T-helper 9 cell (primary cell): ENCODE measurements at places on chromosomes 12 and 14.
A peak's percentile ranks its signal among the peaks of the same experiment; 100 is the strongest.

DNA sequence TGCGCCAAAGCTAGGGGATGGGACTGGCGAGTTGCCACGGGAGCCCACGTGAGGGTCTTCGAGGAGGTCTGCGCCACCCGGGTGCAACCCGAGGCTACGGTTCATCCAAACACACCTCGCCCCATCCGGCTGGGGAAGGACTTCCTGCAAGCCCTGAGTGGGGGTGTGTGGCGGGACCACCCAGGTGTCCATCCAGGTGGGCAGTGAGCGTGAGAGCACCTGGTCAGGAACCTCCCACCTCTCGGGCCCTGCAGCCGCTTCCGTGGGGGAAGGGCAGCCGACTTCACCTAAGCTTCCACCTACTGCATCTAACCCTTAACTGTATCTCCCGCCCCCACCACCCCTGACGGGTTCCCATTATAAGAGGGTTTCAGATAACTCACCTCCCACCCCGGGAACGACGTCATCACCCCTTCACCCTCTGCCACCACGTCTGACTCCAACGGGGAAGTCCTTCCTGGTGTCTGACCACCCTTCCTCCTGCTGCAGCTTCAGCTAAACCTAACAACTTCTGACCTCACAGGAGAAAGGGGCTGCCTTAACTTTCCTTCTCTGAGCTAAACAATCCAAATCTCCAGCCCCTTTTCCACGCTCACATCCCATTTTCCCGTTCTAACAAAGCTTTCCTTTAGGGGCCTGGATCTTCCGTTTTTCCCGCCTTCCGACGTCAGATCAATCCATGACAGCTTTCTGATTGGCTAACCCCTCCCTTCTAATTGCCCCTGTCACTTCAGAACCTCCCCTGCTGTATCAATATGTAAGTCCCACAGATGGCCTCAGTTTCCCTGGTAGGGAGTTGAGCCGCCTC, 27.4 kb upstream of the SMUG1 start:
- peak; percentile 26 for DNase-seq

- DNase-seq = no peak
Measured at GRCh38 chr12:65875640-65876071, 51.4 kb downstream of the HMGA2 start.

DNA sequence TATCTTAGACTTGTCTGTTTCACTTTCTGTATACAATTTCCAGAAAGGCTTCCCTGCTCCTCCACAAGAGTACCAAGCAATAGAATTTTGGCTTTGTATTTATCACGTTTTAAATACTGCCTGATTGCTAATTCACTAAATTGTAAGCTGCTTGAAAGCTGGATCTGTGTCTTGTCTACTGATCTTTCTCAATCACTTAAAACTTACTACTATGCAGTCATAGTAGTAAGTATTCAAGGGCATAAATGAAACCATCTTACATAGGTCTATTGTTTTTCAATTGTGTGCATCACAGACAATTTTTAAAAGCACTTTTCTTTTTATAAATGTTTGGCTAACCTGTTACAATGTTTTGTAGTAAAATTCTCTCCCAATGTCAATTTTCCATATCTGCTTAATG, 1.2 kb upstream of the GLIPR1L2 start:
- DNase-seq = no peak

DNA sequence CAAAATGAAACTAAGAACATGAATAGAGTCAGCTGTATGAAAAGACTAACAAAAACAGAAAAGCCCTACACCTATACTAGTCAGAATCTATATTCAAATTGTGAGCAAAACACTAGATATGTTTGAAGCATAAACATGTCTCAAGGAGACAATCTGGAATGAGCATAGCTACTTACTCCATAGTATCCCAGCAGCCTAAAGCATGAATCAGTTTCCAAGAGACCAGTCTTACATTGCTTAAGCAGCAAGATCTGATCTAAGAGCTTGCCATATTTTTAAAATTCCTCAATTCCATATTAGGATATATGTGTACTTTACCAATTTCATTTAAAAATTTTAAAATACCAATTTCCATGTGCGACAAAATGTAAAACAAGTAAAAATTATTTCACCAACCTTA, 7.7 kb downstream of the CAPS2 start:
- no peak for DNase-seq

GRCh38 chr12:30730011-30730410, 24.7 kb downstream of the CAPRIN2 start:
- DNase-seq = no peak

DNA sequence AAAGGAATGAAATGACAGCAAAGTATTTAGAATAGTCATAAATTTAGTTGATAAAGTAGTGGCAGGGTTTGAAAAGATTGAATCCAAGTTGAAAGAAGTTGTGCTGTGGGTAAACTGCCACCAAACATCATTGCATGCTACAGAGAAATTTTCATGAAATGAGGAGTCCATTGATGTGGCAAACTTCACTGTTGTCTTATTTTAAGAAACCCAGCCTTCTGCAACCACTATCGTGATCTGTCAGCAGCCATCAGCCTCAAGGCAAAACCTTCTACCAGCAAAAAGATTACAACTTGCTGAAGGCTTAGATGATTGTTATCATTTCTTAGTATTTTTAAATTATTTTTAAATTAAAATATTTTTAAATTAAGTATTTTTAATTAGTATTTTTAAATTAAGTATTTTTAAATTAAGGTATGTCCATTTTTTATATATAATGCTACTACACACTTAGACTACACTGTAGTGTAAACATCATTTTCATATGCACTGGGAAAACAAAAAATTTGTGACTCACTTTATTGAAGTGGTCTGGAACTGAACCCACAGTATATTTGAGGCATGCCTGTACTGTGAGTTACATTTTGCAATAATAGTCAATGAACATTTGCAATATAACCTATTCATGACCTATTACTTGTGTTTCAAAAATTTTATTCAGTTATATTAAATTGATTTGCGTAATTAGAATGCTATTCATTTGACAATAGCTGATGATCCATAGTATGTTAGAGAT, 67.2 kb upstream of the SYT1 start:
- no peak for DNase-seq

DNA sequence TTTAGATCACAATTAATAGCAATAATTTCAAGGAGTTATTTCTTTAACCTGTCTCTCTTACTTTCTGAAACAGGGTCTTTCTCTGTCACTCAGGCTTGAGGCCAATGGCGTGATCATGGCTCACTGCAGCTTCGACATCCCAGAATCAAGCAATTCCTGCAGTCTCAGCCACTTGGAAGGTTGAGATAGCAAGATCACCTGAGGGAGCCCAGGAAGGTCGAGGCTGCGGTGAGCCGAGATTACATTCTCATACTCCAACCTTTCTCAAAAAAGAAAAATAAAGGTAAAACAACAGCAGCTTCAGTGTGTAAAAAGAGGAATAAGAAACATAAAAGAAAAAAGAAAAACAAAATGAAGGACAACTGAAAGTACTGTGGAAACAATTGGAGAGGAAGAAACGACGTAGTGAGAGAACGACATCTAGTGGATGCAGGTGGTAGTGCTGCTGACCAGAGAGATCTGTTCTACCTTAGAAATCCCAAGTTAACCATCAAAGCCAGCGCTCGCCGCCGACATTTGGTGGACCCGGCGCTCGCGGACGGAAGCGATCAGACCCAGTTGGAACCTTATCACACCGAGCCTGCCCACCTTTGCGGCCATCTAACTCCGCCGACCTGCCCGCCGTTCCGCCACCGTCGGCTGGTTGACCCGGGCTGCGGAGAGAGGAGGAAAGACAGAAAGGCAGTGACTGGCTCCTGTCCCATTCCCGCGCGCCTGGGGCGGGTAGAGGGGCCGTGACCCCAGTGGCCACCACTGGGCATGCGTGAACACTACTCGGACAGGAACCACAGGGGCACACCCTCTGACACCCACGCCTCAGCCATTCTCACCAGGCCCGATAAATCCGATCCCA, 196.1 kb downstream of the ALG10 start:
- DNase-seq = peak; percentile 53

DNA sequence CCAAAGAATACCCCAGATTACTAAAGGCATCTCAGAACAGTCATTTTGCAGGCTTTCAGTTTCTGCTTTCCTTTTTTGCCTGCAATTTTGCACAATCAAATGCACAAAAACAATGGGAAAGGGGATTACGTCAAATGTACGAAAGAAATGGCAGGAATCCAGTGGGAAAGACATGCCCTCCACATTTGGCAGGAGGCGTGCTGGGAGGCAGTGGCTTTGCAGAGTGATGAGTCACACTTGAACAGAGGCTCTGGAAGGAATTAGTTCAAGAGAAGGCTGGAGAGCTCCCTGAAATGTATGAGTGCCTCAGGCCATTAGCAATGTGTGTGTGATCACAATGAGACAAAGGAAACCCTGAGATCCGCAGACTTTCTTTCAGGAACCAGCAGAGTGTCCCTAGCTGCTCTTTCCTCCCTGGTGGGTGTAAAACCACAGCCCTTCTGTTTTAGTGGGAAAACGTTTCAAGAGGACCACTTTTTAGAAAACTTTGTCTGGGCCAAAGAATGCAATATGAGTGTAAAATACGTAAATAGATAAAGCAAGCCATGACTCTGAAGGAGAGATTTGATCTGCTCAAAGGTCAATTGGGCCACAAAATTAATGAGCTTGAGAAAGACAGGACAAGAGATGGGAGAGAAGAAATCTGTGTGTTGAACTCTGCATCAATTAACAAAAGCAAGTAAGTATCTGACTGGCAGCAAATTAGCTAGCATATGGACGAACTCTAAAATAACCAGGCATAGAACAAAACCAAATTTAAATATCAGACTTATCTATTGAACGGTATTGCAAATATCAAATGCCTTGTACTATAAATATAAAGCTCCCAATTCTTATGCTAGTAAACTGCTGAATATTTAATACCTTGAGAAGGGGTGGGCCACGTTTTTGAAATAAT, 155.4 kb upstream of the PDE3A start:
- no peak for DNase-seq

DNA sequence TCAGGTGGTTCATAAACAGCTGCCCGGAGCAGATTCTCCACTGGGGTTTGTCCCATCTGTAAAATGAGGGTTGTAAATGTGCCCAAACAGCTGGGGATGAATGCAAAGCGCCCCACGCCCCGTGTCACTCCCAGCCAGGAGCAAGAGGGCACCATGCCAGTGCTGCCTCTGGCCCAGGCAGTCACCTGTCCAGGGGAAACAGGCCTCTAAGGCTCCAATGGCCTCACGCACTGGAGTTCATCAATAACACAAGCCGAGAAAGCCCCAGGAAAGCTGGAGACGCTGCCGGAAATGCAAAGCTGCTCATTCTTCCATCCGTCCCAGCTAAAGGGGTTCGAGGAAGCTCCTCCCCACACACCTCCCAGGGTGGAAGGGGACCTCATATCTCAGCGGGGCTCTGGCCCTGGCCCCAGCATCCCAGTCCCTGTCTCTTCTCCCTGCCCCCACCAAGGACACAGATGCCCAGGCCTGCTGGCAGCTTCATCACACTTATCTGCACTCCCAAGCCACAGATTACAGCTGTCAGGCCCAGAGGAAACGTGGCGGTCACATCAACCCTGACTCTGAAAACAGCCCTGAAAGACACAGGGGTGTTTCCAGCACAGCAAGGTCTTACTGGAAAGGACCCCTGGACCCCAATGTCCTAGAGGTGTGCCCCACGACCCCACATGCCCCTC, 21.5 kb downstream of the SCARB1 start:
- DNase-seq = no peak

- no peak for DNase-seq
Measured at GRCh38 chr14:57732463-57733285, 133.2 kb downstream of the SLC35F4 start.

GRCh38 chr14:33393895-33394368, 455.3 kb downstream of the NPAS3 start:
- DNase-seq = no peak

- DNase-seq = no peak
Measured at GRCh38 chr14:50932592-50933495, 11.4 kb downstream of the PYGL start.

- no peak for DNase-seq
Measured at GRCh38 chr12:81718616-81719015, 40.5 kb downstream of the PPFIA2 start.

- no peak for DNase-seq
Measured at GRCh38 chr14:100823413-100824080, 2.4 kb upstream of the MEG3 start.

GRCh38 chr14:26598672-26599131, 869 bp upstream of the NOVA1 start:
- DNase-seq = no peak

DNA sequence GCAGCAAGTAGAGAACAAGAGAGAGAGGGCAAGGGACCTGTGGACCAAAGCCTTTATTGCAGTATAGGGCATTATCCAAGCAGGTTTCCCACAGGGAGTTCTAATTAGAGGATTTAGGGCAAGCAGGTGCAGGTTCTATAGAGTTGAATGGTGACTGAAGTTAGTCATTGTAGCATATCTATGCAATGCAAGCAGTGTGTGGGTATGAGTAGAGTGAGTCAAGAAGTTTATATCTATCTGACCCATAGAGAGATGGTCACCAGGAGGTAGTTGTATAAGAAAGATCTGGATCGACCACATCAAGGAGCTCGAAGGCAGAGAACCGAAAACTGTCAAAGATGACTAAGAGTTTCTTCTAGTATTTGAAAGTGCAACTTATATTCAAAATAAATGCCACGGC, 167.3 kb downstream of the PLCZ1 start:
- no peak for DNase-seq

DNA sequence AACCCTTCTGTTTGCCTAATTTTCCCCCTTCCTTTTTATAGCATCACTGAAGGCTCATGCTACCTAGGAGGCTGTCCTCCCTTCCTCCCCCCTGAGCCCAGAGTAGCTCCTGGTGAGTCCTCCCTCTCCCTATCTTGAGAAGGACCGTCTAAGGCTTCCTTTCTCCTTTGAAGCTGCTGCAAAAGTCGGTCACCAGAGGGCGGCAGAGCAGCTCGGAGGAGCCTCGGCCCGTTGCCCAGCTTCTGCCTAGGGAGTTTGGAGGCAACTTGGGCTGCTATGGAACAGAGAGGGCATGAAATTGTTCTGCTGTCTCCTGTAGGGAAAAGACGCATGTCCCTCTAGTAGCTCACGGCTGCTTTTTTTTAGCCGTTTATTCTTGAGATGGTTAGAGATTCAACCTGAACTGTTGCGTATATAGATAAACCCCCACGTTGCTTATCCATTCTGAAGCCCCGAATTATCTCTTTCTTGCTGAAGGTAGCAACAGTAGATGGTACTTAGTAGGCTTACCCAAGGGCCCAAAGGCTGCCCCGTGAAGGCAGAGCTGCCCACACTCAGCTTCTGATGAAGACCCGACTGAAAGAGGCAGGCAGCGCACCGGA, 5.7 kb downstream of the WNT5B start:
- peak; percentile 47 for DNase-seq

- no peak for DNase-seq
Measured at GRCh38 chr12:12016284-12017100, 54.2 kb upstream of the BCL2L14 start.
